Heart left ventricle (tissue), 16 donors: ENCODE measurements at places on chromosomes 16 and 17. TPM values are rescaled to one million over a fixed set of nuclear protein-coding genes. Genes with fewer than 3 reads are reported as not detected.

DNA sequence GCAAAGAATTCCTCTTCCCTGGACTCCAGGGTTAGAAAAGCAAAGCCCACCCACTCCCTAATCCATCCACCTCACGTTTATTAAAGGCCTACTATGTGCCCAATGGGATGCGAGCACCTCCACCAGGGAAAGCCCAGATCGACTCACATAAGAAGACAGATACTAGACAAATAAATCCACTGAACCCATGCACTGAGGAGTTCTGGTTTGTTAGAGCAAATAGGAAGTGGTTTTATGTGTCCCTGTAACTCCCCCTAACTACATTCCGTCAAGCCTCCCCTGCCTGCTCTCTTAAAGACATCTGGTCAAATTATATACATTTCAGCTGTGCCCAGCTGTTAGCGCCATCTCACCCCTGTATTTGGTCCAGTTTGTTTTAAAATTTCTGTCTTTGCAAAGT, 218.5 kb upstream of the RPL38 start:
- no peaks in the 10 kb centered on the region for H3K36me3 ChIP-seq
- H3K4me1 ChIP-seq, result no peaks in the 10 kb centered on the region
- no peak overlapping the region for H3K4me3 ChIP-seq
- H3K27ac ChIP-seq, result no peak overlapping the region

DNA sequence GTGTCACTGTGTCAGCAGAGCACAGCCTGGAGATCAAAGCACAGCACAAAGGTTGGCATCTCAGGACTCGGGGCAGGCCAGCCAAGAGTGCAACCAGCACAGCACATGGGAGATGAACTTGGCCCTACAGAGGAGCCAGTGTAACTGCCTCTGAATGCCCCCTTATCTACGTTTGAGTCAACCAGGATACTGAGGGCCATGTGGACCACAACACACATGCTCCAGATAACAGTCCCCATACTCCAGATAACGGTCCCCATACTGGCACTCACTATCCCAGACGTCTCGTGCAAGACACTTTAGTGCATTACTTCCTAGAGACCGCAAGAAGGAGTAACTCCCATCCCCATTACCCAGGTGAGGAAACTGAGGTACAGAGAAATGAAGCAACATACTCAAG, 88.2 kb downstream of the XYLT1 start:
- no peak overlapping the region for H3K4me3 ChIP-seq
- H3K4me1 ChIP-seq, result peaks cover 17% of the 10 kb centered on the region
- H3K27me3 ChIP-seq, result no peaks in the 10 kb centered on the region
- DNase-seq, result no peak
- H3K27ac ChIP-seq, result no peak overlapping the region

Gene IKZF3
- 0.11 TPM for polyA plus RNA-seq

DNA sequence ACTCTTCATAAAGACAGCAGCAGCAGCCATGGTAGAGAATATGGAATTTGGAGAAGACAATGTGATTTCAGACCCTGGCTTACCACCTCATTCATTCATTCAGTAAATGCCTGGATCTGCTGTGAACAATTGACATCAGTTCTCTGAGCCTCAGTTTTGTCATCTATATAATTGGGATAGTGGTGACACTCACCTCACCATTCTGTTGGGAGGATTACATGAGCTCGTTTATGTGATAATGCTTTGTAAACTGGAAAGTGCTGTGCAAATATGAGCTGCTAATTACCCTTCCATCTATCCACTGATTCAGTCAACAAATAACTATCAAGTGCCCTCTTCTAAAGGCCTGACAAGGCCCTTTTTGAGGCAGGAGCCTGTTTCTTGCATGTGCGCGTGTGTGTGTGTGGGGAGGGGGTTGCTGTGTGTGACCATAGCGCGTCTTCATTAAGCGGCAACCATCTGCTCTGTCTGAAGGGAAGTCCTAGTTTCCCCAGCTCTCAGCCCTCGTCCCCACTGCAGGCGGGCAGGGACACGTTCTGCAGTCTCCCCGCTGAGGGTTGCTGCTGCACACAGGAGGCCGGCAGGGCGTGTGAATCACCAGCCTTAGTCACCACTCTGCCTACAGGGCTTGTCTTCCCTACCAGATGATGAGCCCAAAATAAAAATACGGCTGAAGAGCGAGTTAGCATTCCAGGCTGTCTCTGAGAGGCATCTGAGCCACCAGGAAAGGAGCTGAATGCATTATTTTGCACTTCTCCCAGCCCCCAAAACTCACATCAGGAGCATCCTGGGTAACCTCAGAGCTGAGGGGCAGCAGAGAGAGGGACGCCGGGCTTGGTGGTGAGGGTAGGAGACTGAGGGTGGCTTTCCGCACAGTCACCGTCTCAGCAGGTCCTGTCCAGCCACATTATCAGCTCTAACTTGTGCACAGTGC, 19.9 kb downstream of the ARL4D start:
- H3K36me3 ChIP-seq, result no peaks in the 10 kb centered on the region
- DNase-seq, result peak; percentile 76
- no peaks in the 10 kb centered on the region for H3K27me3 ChIP-seq
- H3K4me1 ChIP-seq, result no peaks in the 10 kb centered on the region

GRCh38 chr16:56792967-56793366, 63.0 kb downstream of the NUP93 start:
- no peaks in the 10 kb centered on the region for H3K36me3 ChIP-seq
- no peak overlapping the region for H3K27ac ChIP-seq
- no peak for DNase-seq
- no peaks in the 10 kb centered on the region for H3K27me3 ChIP-seq
- H3K4me3 ChIP-seq, result no peak overlapping the region
- H3K4me1 ChIP-seq, result no peaks in the 10 kb centered on the region

GRCh38 chr16:28872952-28873351, 5.3 kb upstream of the ATP2A1 start:
- DNase-seq, result no peak
- H3K27me3 ChIP-seq, result no peaks in the 10 kb centered on the region
- H3K27ac ChIP-seq, result no peak overlapping the region
- H3K4me1 ChIP-seq, result no peaks in the 10 kb centered on the region
- no peak overlapping the region for H3K4me3 ChIP-seq

GRCh38 chr17:75910699-75911098, 6.0 kb upstream of the MRPL38 start:
- no peaks in the 10 kb centered on the region for H3K36me3 ChIP-seq
- no peak overlapping the region for H3K27ac ChIP-seq
- DNase-seq, result no peak
- no peak overlapping the region for H3K4me3 ChIP-seq
- no peaks in the 10 kb centered on the region for H3K27me3 ChIP-seq
- no peaks in the 10 kb centered on the region for H3K4me1 ChIP-seq

- peak overlapping the region; percentile 89 for H3K27ac ChIP-seq
- peaks cover 34% of the 10 kb centered on the region for H3K36me3 ChIP-seq
- DNase-seq, result peak; percentile 76
Measured at GRCh38 chr17:42675348-42675964, 1.3 kb downstream of the PLEKHH3 start.

- no peaks in the 10 kb centered on the region for H3K27me3 ChIP-seq
- peak overlapping the region; percentile 17 for H3K27ac ChIP-seq
- H3K36me3 ChIP-seq, result peaks cover 13% of the 10 kb centered on the region
- no peak overlapping the region for H3K4me3 ChIP-seq
Measured at GRCh38 chr16:67860589-67861398, 12.1 kb upstream of the EDC4 start.
